ENCODE measurements at places on chromosomes 13 and 19.

- DNase-seq: no peak
Measured at GRCh38 chr13:34078334-34078999, 260.5 kb downstream of the RFC3 start.

DNA sequence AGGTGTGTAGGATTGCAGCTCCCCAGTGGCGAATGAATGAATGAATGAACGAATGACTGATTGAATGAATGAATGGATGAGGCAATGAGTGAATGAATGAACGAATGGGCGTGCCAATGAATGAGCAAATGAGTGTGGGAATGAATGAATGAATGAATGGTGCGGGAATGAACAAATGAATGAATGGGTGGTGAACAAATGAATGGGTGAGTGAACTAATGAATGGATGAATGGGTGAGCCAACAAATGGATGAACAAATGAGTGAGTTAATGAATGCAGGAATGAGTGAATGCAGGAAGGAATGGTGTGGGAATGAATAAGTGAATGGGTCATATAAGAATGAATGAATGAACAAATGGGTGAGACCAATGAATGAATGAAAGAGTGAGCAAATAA, 14.7 kb downstream of the ANKRD24 start:
- no peak for DNase-seq

DNA sequence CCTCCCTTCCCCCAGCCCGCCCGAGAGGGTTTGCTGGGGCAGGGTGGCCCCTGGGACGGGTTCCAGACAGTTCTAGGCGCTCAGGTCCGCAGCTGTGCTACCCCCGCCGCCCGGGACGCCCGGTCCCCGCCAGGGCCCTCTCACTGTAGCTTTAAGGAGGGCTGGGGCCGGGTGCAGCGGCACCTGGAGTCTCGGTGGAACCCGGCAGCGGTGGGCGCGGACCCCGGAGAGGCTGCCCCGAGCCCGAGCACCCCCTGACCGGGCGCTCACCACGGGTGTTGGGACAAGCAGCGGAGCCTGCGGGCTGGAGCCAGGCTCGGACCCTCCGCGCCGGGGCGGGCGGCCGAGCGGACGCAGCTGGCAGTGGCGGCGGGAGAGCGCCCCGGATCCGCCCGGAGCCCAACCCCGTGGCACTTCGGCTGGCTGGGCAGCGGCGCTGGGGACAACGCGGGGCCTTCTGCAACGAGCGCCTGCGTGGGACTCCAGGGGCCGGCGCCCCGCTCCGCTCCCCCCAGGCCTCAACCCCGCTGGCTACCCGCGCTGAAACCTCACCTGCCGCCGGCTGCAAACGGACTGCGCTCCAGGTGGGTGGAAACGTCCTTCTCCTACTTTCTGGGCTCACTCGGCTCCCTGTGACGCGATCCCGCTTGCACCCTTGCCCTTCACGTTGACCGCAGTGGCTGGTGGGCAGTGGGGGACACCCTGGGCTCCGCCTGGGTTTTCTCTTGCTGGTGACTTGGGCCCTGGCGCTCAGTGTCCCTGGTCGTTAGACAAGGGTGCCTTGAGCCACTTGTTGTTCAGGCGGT, 81.1 kb downstream of the ZNF429 start:
- no peak for DNase-seq

DNA sequence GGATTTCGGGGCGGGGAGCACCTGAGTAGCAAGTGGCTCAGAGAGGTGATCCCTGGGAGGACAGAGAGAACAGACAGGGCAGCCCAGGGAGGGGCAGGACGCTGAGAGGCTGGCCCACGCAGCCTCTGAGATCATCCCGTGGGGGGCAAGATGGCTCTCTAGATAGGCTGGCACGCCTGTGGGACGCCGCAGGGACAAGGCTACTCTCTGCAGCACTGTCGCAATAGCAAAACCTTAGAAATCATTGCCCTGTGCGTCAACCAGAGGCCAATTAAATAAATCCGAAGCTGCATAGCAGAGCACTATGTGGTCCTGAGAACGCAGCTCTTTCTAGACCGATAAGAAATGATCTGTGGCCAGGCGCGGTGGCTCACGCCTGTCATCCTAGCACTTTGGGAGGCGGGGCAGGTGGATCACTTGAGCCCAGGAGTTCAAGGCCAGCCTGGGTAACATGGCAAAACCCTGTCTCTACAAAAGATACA, 5.1 kb downstream of the PEX11G start:
- DNase-seq: no peak

- peak; percentile 63 for DNase-seq
Measured at GRCh38 chr19:39411081-39411831, 1.2 kb upstream of the PLEKHG2 start.

DNA sequence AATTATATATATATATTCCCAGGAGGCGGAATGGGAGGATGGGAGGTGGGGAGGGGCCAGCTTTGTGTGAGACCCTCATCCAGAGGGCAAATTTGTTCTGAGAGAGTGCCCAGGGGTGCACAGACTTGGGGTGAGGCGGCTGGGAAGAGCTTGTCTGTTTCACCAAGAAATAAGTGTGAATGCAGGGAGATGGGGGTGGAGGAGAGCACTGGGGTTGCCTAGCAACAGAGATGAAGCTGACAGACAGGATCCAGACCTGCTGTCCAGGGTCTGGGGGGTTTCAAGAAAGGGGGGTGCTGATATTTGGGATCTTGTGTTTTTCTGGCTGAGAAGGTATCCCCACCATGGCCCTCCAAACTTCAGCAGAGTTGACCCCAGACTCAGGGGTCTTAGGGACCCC, 18.6 kb upstream of the TNFAIP8L1 start:
- DNase-seq: no peak

- DNase-seq: no peak
Measured at GRCh38 chr13:101623470-101624209, 171.2 kb downstream of the ITGBL1 start.

DNA sequence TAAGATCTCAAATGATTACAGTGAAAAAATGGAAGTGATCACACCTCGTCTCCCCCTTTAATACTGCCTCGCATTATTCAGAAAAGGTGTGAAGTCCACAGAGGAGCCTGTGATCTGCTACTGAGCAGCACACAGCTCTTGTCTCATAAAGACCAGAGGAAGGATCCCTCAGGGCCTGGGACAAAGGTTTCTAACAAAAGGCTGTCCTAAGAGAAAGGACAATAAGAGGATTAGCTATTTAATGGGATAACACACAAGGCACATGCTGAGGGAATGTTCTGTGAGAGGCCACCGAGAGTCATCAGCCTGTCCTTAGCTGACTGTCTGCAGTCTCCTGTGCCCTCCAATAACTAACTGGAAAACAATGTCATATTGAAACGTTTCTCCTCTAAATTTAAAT, 26.7 kb downstream of the EBPL start:
- no peak for DNase-seq

GRCh38 chr13:80716610-80717081, 375.7 kb upstream of the SPRY2 start:
- DNase-seq: no peak

DNA sequence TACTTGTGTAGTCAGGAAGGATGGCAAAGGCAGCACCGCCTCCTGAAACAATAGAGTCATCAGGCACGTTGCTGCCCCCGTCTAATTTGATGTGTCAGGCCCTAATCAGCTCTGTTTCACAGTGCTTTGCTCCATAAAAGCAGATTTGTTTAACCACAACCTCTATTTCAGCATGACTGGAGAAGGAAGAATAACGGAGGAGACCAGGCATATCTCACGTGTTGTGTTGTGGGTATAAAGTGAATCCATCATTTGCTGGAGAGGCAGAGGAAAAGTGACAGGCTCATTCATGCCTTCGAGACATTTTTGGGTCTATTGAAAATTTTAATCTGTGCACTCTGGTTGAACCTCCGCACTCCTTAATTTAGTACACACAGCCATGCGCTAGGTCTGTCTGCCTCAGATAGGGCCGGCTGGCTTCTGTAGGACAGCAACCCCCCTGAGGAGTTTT, 940.4 kb upstream of the SLC10A2 start:
- no peak for DNase-seq

GRCh38 chr19:41302624-41303351, 7.2 kb upstream of the CCDC97 start:
- DNase-seq: peak; percentile 78

GRCh38 chr13:99471221-99472121, 29.8 kb upstream of the TM9SF2 start:
- DNase-seq: no peak

GRCh38 chr13:70896136-70896535, 787.9 kb upstream of the KLHL1 start:
- DNase-seq: no peak

DNA sequence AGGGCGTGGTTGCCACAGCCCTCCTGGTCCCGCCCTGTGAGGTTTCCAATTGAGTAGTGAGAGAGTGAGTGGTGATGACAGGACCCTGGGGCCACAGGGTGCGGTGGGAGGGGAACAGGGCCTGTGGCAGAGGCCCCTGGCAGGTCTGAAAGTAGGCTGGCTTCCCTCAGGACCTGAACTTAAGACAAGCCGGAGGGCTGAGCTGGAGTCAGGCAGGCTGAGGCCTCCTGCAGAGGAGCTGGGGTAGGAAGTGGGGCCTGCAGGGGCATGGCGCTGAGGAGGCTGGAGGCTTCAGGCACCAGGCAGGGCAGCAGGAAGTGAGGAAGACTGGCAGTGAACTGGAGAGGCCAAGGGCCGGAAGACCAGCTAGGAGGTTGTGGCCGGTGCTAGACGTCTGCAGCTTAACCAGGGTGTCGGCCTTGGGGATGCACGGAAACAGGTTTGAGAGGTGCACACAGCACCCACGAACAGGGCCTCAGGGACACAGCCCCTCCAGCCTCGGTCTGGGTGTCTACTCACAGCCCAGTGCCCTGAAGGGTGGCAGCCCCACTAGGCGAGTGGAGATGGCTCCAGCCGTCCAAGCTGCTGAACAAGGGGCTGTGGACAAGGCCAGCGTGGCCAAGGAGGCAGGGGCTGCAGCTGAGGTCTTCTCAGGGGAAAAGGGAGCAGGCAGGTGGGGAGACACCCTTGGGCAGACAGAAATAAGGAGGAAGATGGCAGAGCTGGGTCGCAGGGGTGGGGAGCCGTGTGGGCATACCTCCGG, 17.8 kb downstream of the POP4 start:
- no peak for DNase-seq

DNA sequence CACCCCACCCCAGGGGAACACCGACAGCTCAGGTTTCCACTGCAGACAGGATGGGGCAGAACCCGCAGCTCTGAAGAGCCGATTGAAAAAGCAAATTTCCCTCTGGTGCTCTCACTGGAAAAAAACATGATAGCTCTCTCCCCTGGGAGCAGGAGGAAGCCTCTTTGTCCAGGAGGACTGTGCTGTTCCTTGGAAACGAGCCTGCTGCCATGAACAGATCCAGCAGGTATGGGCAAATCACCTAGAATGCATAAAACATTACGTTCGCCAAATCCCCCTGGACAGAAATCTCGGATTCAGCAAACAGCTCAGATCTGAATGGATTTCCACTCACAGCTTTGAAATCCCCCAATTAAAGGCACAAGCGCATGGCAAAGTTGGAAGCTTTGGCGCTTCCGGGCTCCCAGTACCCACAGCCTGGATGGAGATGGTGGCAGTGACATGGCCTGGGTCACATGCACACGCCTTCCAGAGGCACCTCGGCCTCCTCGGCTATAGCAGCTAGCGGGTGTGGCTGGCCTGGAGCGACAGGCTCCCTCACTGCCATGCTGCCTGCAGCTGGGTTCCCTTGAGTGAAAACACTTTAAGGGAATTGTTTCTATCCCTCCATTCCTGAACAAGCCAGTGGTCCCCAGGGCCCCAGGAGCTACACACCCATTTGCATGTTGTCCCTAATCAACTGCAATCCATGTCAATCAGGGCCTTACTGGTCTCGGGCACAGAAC, 59.1 kb downstream of the CEBPG start:
- DNase-seq: no peak

- no peak for DNase-seq
Measured at GRCh38 chr13:113483504-113484293, 6.8 kb downstream of the DCUN1D2 start.

GRCh38 chr19:44758596-44758995, 10.1 kb downstream of the BCL3 start:
- DNase-seq: no peak

GRCh38 chr13:36518707-36519106, 86.4 kb downstream of the CCNA1 start:
- no peak for DNase-seq

- DNase-seq: no peak
Measured at GRCh38 chr13:101120007-101120406, 296.3 kb downstream of the NALCN start.

- DNase-seq: no peak
Measured at GRCh38 chr19:55638864-55639359, 1.9 kb upstream of the ZNF580 start.

DNA sequence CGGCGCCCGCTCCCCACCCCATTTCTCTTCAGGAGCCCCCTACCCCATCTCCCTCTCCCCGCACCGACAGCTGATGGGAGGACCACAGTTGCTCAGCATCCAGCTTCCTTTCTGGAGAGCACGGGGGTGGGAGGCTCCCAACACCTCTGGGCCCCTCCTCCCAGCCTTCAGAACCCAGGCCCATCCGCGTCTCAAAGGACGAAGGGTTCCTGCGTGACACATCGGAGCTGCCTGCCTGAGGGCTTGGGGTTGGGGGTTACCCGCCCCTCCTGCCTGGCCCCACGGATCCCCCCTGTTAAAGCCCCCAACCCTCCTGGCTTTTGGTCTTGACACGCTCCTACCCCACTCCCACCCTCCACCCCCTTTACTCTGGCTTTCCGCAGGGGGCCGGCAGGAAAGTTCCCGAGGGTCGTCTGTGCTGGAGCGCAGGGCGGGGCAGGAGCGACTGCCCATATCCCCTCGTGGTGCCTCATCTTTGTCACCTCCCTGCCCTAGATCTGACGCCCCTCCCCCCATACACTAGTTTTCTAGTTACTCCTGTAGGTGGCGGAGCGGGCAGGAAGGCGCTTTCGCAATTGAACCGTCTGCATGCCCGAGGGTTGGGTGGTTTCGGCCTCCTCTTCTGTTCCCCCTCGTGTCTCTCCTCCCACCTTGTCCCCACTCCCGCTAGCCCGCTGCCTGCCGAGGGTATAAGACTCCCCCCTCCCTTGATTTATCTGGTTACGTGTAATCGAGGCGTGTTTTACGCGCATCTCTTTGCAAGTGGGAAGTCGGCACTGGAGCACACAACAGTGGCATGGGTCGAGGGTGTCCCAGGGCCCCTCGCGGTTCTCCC, 924 bp downstream of the TRAPPC5 start:
- peak; percentile 96 for DNase-seq

DNA sequence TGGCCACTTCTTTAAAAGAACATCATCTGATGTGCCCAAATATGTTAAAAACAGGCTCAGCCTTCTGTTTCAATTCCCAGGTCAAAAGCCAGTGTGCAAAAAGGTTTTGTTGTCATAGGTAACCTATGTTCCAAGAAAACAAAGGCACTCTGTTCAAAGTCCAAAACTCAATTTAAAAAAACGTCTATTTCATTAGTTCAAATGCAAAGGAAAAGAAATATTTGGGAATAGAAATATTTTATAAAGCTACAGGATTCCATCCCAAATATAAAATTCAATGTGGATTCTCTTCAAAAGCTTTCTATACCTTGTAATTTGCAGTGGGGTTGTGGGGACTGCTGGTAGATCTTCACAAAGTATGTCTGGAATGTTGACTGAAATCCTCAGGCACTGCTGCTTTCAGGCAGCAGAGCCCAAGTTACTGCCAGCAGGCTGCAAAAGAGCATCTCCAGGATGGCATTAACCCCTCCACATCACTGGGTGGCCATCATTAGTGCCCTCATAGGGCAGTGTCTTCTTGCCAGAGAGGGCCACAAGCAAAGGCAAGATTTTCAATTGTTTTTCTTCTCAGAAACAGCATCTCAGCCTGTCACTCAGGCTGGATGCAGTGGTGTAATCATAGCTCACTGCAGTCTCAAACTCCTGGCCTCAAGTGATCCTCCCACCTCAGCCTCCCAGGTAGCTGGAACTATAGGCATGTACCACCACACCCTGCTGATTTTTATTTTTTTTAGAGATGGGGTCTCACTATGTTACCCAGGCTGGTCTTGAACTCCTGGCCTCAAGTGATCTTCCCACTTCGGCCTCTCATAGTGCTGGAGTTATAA, 22.8 kb upstream of the STK24 start:
- DNase-seq: no peak

All from GM20000 (cell line).